GM06990 (cell line): ENCODE measurements at places on chromosomes 1 and 21.

DNA sequence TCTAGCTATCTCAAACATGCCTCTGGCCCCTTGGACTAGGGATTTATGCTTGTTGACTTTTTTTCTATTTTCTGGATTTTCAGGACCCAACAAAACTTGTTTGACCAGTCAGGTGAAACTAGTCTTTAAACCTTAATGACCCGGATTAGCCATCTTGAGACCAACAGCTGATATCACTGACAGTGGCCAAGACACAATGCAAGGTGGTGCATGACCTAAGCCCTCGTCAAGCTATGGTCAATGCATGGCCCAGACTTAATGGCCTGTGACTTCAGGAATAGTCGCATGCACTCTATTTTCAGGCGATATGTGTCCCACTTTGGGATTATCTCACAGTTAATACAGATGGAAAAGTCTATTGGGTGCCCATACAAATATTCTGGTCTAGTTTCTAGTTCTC, 190.4 kb downstream of the ZBTB18 start:
- no peak for DNase-seq

GRCh38 chr1:101166583-101167120, 70.2 kb upstream of the S1PR1 start:
- no peak for DNase-seq

GRCh38 chr21:35995522-35996088, 64.7 kb downstream of the SETD4 start:
- no peak for DNase-seq

DNA sequence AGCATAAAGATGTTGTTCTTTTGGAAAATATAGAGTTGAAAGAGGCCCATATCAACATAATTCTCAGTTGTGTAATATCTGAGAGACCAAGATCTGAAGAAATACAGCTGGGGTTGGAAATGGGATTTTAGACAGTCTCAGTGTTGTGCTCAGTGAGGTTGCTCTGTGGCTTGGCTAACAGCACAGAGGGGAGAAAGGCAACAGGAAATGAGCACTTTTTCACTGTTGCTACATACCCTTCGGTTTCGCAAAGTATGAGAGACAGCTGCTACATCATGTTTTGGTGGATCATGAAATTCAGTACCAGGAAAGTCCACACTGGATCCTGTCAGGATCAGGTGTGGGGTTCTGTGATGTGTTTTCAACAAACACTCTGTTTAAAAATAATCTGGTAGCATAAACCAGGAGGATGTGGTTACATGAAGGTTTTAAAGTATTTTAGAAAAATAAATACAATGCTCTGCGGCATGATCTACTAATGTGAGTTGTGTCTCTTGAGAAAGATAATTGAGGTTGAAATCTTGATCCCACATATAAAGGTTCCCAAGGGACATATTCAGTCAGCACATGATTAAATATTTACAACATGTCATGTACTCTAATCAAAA, 7.0 kb upstream of the GPR88 start:
- no peak for DNase-seq

- DNase-seq: no peak
These were observed 228.1 kb downstream of the C1orf94 start for GRCh38 chr1:34404804-34405203.

GRCh38 chr21:35266546-35266945, 217.4 kb upstream of the RUNX1 start:
- no peak for DNase-seq

DNA sequence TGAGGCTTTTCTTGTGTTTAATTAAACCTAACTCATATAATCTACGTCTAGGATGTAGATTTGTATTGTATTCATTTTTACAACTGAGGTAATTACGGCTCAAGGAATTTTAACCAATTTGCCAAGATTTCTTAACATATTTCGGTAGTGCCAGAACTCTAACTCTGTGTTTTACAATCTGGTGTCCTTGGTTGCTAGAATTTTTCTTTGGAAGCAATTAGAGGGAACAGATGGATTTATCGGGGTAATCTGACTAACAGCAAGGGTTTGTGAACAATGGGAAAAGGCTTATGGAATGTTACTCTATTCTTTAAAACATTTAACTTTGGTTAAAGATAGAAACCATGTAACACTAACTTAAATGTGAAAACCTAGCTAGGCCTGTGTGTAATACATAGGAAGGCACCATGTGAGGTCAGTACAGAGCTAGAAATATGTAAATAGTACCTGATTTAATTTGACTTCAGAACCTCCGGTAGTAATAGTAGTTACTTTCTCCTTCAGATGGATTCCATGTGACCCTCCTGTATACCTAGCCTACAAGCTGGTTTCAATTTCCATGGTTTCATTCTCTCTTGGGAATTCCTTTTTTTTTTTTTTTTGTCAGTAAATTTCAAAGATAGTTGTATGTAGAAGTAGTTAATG, 1.2 kb downstream of the MTF2 start:
- DNase-seq: peak; percentile 52

GRCh38 chr1:154951901-154952657, 3.8 kb downstream of the PBXIP1 start:
- no peak for DNase-seq

- DNase-seq: no peak
These were observed 1.0 kb upstream of the OR10J4 start for GRCh38 chr1:159430985-159431384.

DNA sequence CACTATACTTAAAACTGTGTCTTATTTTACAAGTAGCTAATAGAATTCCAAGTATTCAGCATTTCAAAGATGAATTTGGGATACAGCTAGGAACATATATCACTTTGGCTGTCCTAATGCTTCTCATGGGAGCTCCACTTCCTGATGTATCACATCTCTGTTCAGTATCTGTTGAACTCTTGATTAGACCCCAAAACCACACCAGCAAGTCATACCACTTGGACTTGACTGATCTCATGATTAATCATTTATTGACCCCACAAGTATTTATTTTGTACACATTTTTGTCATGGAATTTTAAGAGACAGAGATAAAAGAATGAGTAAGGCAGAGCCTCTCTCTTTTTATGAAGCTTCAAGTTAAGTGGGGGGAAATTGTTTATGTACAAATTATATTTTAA, 30.0 kb downstream of the TMPRSS15 start:
- DNase-seq: no peak

DNA sequence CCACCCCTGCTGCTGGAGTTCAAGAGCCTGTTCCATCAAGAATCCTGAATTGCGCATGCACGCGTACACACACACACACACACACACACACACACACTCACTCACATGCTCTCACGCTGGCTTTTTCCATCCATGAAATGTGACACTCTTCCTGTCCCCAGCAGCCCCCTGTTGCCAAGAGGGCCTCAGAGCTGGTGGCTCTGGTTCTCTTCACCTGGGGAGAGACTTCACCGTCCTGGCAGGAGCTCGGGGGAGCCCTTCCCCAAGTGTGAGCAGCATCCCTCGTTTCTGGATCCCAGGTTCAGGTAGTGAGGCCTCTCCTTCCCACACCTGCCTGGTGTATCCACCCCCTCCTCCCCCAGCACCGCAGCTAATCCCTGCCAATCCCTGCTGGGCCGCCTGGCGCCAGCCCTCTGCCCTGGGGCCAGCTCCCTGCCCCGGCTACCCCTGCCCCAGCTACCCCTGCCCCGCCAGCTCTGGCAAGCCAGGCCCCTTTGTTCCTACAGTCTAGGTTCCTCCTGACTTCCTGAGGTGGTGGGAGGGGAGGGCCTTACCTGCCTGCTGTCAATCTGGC, 9.9 kb downstream of the PLOD1 start:
- no peak for DNase-seq

GRCh38 chr21:24514081-24514733, 1093.1 kb downstream of the MRPL39 start:
- DNase-seq: no peak

DNA sequence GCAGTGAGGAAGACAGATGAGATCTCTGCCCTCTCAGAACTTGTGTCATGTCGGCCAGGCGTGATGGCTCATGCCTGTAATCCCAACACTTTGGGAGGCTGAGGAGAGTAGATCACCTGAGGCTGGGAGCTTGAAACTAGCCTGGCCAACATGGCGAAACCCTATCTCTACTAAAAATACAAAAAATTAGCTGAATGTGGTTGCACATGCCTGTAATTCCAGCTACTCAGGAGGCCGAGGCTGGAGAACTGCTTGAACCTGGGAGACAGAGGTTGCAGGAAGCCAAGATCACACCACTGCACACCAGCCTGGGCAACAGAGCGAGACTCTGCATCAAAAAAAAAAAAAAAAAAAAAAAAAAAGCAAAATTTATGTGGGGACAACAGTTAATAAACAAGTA, 40.9 kb upstream of the RALGPS2 start:
- DNase-seq: no peak

- no peak for DNase-seq
These were observed 19.8 kb upstream of the C1orf105 start for GRCh38 chr1:172400722-172401105.

GRCh38 chr1:180157576-180158057, 2.9 kb downstream of the QSOX1 start:
- DNase-seq: no peak

GRCh38 chr1:91851130-91852010, 34.6 kb downstream of the TGFBR3 start:
- DNase-seq: no peak

- DNase-seq: peak; percentile 23
These were observed 578.5 kb downstream of the USP25 start for GRCh38 chr21:16308269-16308668.

GRCh38 chr21:29704719-29705118, 235.1 kb downstream of the GRIK1 start:
- DNase-seq: no peak

DNA sequence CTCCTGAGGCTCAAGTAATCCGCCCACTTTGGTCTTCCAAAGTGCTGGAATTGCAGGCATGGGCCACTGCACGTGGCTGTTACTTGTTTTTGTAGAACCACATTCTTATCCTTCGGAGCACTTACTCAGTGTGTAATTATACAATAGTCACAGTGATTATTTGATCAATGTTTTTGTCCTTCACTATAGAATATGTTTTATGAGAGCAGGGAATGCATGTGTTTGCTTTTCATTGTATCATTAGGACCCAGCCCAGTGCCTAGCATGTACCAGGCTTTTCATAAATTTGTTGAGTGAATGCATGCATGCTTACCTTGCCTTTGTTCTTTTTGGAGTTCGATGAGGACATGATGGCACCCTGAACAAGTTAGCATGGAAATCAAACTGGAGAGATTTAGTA, 5.8 kb downstream of the SZT2 start:
- DNase-seq: no peak

GRCh38 chr1:205458777-205459566, 3.1 kb upstream of the BLACAT1 start:
- DNase-seq: no peak

- no peak for DNase-seq
These were observed 81.8 kb upstream of the CD34 start for GRCh38 chr1:207992677-207993236.

GRCh38 chr21:32562426-32562825, 22.9 kb downstream of the TCP10L start:
- DNase-seq: no peak

DNA sequence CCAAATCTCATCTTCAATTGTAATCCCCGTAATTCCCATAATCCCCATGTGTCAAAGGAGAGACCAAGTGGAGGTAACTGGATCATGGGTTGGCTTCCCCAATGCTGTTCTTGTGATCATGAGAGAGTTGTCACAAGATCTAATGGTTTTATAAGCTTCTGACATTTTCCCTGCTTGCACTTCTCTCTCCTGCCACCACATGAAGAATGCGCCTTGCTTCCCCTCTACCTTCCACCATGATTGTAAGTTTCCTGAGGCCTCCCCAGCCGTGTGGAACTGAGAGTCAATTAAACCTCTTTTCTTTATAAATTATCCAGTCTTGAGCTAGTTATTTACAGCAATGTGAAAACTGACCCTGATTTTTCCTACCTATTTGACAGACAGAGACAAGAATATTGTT, 162.5 kb upstream of the SYT6 start:
- DNase-seq: no peak

DNA sequence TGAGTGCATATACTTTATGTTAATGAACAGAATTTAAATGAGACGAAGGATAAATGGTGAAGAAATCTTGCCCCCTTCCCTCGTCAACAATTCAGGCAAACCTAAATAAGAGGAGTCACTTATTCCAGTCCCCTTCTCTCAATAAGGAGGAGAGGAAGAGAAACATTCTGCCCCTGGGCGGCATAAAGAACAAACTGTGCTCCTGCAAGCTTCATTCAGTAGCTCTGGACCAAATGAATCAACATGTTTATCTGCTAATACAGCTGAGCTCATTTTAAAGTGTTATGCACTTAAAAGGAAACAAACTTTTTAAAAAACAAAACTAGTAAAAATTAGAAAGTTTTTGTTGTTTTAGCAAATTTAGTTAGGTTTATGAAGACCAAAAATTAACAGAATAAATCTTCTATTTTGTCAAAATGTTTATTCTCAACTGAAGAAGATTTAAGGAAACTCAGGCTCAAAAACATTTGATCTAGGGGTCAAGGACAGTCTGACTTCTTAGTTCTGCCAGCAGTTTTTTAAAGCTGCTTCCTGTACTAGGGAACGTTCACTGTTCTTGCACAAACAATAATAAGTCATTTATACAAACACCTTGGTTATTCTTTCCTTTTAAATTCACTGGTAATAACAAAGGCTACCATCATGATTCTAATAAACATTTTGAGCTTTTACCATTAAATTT, 58.3 kb downstream of the AKT3 start:
- no peak for DNase-seq

DNA sequence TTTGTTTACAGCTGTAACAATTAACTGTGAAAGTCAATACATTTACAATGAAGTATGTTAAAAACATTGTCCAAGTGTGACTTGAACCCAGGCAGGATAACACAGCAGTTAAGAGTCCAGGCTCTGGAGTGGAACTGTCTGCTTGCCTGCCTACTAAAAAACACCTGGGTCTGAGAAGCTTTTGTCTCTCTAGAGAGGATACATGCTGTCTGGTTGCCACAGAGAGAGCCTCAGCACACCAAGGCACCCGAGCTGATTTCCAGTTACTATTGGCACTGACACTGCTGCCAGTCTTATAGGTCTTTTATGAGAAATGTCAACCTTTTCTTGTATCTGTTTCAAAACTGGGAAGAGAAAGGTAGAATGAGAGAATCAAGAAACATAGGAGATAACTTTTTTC, 20.2 kb upstream of the RALGPS2 start:
- DNase-seq: no peak

- no peak for DNase-seq
These were observed 128.9 kb upstream of the ADAR start for GRCh38 chr1:154736841-154737240.

- no peak for DNase-seq
These were observed 16.4 kb downstream of the FAM20B start for GRCh38 chr1:179042087-179042486.

- DNase-seq: no peak
These were observed 10.8 kb downstream of the THEM4 start for GRCh38 chr1:151898519-151898991.

- DNase-seq: peak; percentile 34
These were observed 4.2 kb upstream of the TFF3 start for GRCh38 chr21:42319376-42319775.

- DNase-seq: no peak
These were observed 65.4 kb downstream of the C21orf91 start for GRCh38 chr21:17753736-17754135.
